CD8-positive, alpha-beta memory T cell (primary cell): ENCODE measurements at places on chromosomes 16 and 17.

GRCh38 chr17:50303051-50303450 is 28.8 kb downstream of the TMEM92 start:
- DNase-seq, result no peak

DNA sequence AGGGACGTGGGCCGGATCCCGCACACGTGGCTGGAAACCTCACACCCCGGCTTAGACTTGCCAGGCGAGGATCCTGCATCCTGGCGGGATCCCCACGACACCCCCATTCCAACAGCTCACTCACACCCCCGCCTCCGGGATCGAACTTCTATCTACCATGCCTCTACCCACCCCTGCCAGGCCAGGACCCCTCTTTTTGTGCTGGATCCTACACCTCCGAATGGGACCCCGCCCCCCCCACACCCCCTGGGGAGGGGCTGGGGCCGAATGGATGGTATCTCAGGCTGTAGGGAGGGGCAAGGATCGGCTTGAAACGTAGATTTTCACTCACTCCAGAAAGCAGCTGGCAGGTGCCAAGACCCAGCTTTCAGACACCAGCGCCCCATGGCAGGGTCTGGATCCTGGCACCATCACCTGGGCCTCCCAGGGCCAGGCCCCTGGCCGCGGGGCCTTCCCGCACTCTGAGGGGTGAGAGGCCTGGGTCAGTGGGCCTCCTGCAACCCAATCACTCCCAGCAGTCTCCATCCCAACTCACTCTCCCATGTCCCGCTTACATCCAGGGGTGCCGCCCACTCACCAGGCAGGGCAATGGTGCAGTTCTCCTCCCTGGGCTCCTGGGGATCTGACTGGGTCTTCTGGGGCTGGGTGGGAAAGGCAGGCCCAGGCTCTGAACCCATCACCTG is 6.7 kb downstream of the PRSS36 start:
- no peak for DNase-seq

GRCh38 chr16:78376452-78376851 is 277.0 kb downstream of the WWOX start:
- DNase-seq, result no peak

DNA sequence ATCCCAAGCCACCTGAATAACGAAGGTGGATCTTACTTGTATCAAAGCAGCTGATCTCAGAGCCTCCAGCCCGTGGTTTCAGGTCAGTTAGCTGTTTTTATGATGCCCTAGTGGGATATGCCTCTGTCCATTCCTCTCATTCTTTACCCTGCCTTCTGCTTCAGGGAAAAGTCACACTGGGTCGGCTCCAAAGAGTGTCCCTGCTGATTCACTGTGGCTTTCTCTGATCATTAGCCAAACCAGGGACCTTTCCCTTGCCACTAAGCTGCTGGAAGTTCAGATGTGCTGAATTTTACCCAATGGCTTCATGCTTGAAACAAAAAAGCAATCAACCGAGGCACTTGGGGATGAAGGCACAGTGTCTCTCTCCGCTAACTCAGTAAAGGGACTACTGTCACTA is 170.2 kb upstream of the SALL1 start:
- DNase-seq, result no peak

- no peak for DNase-seq
Observed at GRCh38 chr16:425740-426114, 278 bp downstream of the RAB11FIP3 start.
